Islet precursor cell (in vitro differentiated cells): ENCODE measurements at places on chromosomes 3 and 15.

GRCh38 chr3:182671541-182671940, 121.8 kb upstream of the ATP11B start:
- no peak for DNase-seq

GRCh38 chr3:155079746-155080487, at the start of gene MME:
TSS of gene MME (plus strand) at chr3:155080319. CDS start at chr3:155084168, 3,849 bp downstream.
- DNase-seq, result peak; percentile 92

- DNase-seq, result no peak
These were observed 543 bp downstream of the TMEM202 start for GRCh38 chr15:72398648-72399047.

DNA sequence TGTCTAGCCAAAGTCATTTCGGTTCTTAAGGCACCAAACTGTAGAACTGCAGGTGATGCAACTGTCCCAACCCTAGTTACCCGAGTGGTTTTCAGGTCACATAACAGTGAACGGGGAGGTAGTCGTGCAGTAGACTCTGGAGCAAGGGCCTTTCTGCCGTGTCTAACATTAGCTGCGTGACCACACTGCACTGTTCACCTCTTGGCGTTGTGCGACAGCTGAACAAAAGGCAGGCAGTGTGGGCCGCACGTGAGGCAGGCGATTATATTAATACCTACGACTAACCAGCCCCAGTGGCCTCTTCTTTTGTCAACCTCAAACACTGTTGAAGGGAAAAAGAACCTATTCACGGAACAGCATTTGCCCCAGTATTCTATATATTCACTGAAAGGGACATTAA, 2.8 kb downstream of the LRRN1 start:
- DNase-seq, result peak; percentile 67

DNA sequence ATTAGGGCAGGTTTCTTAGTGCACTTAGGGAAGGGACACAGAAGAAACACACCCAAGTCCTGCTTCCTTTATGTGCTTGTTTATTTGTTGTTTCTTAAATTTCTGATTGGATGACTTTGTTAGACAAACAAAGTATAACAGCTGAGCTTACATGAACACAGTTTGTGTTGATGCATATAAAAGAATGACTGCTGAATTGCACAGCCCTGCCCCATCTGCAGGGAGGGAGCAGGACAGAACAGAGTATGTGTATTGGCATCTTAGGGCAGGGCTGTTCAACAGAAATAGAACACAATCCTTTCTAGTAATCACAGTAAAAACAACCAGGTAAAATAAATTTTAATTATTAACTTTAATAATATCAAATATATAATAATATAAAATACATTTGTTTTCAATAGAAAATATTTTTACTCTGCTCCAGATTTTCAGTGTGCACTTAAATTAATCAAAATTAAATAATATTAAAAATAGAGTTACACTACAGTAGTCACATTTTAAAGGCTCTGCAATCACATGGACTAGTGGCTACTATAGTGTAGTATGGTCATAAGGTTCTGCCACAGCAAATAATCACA, 198.4 kb downstream of the ZNF621 start:
- DNase-seq, result no peak

DNA sequence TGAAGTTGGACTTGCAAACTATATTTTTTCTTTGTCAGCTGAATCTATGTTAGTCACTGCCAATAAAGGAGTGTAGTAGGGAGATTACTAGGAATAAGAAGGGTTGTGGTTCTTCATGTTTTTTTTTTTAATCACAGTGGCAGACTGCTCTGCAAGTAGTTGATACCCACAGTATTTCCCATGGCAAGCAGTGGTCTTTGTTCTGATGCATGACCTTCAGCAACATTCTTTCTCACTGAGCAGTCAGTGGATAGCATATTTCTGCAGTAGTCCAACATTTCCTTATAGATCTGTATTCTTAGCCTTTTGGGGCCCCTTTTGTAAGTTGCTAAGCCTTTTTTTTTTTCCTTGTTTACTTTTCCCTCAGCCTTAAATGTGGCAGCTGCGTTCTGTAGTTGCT, 151.1 kb downstream of the DOCK3 start:
- no peak for DNase-seq

GRCh38 chr15:91988071-91988470, 134.6 kb downstream of the SLCO3A1 start:
- DNase-seq, result no peak

DNA sequence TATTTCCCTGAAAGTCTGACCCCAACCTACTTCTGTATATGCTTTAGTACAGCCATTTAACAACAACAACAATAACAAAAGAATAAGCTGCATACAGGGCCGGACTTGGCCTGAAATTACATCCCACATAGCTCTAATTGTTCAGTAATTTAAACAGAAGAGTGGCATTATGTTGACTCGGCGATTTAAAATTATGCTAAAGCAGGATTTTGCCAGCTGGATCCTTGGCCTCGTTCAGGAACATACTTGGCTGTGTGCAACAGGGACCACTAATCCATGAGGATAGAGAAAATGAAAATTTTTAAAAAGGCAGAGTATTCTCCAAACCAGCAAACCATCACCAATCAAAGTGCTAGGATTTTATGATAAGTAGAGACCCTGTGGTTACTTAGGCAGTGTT, 433.1 kb upstream of the RBMS3 start:
- DNase-seq, result no peak

DNA sequence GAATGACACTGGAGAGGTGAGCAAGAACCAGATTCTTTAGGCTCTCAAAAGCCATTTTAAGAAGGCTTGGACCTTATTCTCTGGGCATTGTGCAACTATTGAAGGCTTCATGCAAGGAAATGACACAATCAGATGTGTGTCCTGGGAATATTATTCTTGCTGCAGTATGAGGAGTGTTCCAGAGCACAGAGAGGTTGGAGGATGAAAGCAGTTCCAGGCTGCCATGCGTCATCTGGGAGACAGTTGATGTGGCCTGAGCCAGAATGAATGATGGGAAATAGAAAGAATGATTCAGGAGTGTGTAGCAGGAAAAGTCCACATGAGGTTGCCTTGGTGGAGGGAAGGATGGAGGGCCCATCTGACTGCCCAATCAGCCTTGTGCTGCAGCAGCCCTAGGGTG, 123.1 kb downstream of the CHCHD6 start:
- DNase-seq, result no peak

DNA sequence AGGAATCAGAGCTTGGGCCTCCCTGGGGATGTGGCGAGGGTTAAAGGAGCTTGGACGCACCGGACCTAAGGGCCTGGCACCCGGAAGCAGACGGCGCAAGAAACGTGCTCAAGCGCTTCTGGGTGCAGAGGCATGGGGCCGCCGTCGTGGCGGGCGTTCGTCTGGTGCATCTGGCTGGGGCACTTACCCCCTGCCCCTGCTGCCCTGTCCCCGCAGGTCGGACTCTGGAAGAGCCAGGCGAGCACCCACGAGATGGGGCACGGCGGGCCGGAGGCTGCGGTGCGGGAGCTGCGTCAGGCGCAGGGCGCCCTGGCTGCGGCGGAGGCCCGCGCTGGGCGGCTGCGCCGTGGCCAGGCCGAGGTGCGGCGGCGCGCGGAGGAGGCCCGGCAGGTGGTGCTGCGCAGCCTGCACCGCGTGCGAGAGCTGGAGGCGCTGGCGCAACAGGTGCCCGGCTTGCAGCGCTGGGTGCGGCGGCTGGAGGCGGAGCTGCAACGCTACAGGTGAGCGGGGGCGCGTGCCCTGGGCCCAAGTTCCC, 2.5 kb downstream of the EFCC1 start:
- no peak for DNase-seq

DNA sequence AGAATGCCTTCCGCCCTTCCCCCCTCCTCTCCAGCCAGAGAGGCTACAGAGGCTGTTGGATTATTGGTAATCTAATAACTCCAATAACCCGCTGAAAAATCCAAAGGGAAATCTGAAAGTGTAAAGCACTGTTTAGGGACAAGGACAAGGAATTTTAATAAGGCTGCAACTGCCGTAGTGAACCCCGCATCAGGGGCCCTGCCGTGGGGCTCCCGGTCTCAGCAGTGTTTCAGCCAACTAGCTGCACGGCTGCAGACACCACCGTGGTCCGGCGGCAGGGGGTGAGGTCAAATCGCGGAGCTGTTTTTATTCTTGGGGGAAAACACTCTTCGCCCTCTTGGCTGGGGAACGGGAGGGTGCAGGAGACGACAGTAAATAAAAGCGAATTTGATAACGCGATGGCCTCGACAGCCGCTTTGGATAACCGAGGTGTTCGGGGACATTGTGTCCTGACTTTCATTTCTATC, 6.1 kb downstream of the BCL6 start:
- DNase-seq, result no peak

GRCh38 chr3:133734305-133734704, 11.9 kb upstream of the TF start:
- peak; percentile 11 for DNase-seq

GRCh38 chr3:28247286-28247685, 5.9 kb downstream of the CMC1 start:
- DNase-seq, result peak; percentile 58

DNA sequence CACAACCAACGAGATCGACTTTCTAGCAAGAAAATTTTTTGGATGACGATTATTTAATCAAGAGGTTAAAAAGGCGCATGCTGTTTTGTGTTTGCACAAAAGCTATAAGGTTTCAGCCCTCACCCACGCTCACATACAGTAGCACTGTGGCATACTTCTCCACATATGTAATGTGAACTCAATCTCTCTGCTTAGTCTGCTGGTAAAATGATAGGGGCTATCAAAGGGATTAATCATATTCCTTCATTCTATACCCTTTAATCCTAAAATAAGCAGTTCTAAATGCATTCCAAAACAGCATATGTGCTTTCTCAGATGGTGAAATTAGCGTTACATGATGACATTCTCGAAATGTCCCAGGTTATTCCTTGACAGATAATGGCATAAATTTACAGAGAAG, 196.9 kb upstream of the PRICKLE2 start:
- no peak for DNase-seq

DNA sequence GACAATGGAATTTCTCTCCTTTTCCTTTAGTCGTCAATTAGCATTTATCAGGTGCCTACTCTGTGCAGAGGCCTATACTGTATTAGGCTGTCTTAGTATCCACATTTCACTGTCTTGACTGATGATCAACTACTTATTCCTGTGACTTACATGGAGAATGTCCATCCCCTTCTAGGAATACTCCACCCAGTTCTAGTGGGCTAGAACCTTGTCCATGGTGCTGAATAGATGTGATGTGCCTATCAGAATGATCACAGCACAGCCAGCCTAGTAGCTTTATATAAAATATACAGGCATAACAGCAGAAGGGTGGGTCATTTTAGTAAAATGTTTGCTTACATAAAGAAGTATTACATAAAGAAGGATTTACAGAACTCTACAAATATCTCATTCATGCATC, 621.4 kb downstream of the PDCD6IP start:
- peak; percentile 54 for DNase-seq

- peak; percentile 77 for DNase-seq
These were observed 138.7 kb upstream of the LRTM1 start for GRCh38 chr3:55066551-55067047.

DNA sequence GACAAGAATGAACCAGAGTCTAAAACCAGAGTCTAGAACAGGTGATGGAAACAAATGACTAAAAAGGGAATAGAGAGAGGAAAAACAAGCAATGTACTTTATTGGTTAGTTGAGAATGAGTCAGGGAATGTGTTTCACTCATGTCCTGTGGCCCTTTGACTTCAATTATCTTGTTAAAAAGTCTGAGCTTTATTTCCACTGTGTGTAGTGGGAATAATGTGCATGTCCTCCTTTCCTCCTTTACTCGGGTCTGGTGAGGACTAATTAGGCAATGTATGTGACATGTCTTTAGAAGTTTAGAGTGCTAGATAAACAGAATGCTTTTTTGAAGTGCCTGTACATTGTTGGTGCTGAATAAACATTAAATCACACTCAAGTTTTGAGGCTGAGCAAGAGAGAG, 21.3 kb downstream of the LSAMP start:
- DNase-seq, result no peak

- peak; percentile 43 for DNase-seq
These were observed 79.7 kb upstream of the SNRK start for GRCh38 chr3:43206632-43207031.

DNA sequence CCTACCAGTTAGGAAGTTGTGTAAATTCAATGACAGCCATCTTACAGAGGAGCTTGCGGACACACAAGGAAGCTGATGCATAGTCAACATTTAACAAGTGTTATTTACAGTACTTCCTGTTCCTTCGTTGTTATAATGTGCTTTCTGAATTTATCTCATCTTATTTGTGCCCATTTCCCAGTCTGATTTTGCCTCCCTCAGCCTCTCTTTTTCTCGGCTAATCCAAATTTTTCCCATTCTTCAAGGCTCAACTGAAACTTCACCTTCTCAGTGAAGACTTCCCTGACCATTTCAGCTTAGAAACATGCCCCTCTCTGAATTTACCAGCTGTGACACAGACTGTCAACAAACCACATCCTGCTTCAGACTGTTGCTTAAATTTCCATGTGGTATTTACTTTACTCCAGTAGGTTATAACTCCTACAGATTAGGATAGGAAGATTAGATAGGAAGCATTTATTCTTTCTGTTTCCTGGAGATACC, 55.7 kb upstream of the CP start:
- DNase-seq, result no peak

GRCh38 chr3:117624424-117624823, 914.8 kb downstream of the TUSC7 start:
- no peak for DNase-seq

GRCh38 chr3:182212479-182213076, 500.9 kb downstream of the SOX2 start:
- peak; percentile 95 for DNase-seq

DNA sequence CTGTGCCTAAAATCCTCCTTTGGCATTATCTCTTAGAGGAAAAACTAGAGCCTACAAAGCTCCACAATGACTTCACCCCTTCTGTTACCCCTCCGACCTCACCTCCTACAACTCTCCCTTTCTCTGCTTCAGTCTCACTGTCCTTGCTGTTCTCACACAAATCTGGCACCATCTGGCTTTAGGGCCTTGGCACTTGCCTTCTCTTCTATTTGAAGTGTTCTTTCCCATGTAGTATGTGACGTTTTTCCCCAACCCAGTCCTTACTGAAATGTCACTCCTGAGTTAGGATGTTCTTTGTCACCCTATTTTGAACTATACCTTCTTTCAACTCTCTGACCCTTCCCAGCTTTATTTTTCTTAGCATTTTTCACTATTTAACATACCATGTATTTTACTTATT, 8.7 kb downstream of the STX19 start:
- DNase-seq, result no peak

- DNase-seq, result no peak
These were observed 622.1 kb upstream of the LMCD1 start for GRCh38 chr3:7879572-7879971.

GRCh38 chr15:92614301-92614700, 41.3 kb downstream of the FAM174B start:
- DNase-seq, result peak; percentile 32

DNA sequence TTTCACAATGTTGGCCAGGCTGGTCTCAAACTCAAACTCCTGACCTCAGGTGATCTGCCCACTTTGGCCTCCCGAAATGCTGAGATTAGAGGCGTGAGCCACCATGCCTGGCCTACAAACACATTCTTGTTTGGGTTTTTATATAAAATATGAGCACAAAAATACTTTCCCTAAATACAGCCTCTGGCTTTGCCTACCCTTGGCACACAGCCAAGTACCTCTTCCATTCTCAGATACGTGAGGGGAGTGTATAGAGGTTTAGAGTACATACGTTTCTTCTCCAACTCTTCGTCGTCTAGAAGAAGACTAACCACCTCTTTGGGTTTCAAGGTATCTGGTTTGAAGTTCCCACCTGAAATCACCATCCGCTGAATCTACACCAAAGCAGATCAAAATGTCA, 33.5 kb downstream of the CHAC1 start:
- DNase-seq, result no peak
